ENCODE measurements at places on chromosomes 6 and 20. TPM values are rescaled to one million over a fixed set of nuclear protein-coding genes. Genes with fewer than 3 reads are reported as not detected.

- no peak for DNase-seq
These were observed 39.1 kb downstream of the PLEKHG1 start for GRCh38 chr6:150638765-150639164.

DNAH8 gene
- polyA plus RNA-seq = 0.57 TPM

- DNase-seq = no peak
These were observed 112.0 kb upstream of the BEND6 start for GRCh38 chr6:56842686-56843475.

GRCh38 chr6:144736763-144737162 lies 451.6 kb downstream of the UTRN start:
- DNase-seq = no peak

SLC22A2 gene
- polyA plus RNA-seq = 10.3 TPM

DNA sequence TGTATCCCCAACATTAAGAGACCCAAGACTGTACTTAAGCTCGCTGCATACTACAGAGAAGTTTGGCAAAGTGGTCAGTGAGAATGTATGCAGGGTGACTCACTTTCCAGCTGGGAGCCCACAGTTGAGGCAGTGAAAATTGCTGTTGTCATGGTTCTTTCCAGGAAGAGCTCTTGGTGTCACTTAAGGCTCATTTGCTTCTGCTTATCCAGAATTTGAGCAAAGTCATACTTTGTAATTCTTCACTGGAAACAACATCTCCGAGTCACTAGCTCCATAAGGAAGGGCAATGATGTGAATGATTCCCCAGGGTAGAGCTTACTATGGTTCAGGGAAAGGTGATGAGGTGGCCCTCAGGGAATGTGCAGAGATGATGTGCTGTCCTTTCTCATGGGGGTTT lies 65.4 kb upstream of the FBXL4 start:
- no peak for DNase-seq

ARID1B gene
- polyA plus RNA-seq = 72.8 TPM

HSPA12B gene
- 15.9 TPM for polyA plus RNA-seq

DNA sequence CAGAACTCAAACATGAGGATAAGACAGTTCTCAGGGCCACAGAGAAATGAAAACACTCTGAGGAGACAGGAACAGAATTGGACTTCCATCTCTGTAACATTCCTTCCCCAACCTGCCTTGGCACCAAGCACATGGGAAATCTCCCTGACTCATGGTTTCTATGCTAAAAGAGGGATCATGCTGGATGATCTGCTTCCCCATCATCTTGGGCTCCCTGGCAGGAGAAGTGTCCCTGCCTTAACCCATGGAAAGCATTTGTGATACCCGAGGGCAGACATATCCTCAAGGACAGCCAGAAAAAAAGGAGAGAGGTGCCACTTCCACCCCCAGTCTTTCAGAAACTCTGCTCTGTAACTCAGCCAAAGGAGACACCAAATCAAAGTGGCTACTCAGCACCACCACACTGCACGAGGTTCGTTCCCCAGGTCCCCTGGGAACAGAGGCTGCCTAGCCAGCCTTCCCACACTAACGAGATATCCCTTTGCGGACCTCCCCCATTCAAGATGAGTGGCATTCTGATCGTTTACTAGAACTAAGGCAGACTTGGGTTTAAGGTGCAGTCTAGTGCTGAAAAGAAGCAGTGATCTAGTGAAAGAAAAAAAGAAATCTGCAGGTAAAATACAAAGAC lies 34.8 kb downstream of the BLOC1S5 start:
- no peak for DNase-seq

- no peak for DNase-seq
These were observed 54.1 kb upstream of the PDE7B start for GRCh38 chr6:135797361-135797760.

DNA sequence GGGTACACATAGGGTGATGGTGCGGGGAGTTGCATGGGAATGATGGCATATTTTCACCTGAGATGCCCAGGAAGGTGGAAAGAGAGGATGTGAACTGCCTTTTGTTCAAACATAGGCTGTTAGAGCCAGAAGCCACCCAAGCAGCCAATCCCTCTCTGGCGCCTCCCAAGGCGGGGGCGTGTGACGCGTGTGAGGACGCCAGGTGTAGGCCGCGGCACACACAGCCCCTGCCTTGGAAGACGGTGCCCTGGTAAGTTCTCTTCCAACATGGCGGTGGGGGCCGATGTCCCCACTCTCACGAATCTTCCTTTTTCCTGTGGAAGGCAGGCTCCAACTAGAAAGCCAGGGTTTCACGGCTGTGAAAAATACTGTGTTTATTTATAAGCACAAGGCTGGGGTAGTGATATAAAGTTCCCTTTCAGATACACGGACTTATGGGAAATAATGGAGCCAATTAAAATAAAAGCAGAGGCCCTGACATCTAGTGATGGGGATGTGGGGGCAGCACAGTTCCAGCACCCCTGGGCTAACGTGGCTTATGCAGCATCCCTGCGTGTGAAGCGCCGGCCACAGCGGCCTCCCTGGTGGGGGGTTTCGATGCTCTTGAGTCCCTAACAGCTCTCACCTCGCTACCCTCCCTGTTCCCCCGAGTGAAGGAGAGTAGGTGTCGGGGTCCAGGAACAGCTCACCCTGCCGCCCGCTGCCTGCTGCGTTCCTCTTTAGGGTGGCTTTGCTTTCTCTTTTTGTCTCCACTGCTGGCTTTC lies 28.3 kb downstream of the CDH4 start:
- DNase-seq = no peak

C6orf136 gene
- 28.9 TPM for polyA plus RNA-seq

DNA sequence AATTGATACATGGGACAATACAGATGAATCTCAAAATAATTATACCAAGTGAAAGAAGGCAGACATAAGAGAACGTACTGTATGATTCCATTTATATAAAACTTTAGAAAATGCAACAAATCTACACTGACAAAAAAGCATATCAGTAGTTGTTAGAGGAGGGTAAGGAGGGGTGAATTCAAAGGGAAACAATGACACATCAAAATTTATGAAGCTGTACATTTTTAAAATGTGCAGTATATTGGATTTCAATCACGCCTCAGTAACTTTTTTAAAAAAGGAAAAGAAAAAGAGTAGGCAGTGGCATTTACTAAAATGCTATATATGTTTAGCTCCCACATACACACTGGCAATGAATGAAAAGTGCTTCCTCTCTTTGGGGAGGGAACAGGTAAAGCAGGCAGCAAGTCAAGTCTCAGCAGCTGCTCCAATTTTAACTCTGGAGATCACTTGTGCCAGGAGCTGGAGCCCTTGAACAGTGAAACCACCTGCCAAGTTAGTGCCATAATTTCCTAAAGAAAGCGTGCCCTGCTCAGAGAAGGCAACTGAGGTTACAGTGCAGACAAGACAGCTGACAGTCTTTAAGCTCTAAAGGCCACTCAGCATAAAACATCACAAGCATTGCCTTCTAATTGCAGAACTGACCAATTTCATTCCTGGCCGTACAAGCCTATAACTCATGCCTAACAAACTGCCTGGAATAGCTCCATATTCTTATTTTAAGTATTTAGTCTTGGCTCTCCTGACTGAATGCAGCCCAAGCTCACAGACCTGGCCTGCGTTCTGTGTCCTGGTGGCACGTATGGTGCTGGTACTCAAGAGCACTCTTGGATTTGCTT lies 10.9 kb downstream of the FKBP1A start:
- no peak for DNase-seq

- no peak for DNase-seq
These were observed 590.7 kb upstream of the FLRT3 start for GRCh38 chr20:14928083-14928482.

GRCh38 chr20:59403261-59403961 lies 103.0 kb downstream of the EDN3 start:
- DNase-seq = no peak

GRCh38 chr6:6125495-6125894 lies 118.8 kb upstream of the NRN1 start:
- DNase-seq = no peak

ENPP3 gene
- polyA plus RNA-seq = 8.9 TPM

AHI1 gene
- 33.2 TPM for polyA plus RNA-seq

DNA sequence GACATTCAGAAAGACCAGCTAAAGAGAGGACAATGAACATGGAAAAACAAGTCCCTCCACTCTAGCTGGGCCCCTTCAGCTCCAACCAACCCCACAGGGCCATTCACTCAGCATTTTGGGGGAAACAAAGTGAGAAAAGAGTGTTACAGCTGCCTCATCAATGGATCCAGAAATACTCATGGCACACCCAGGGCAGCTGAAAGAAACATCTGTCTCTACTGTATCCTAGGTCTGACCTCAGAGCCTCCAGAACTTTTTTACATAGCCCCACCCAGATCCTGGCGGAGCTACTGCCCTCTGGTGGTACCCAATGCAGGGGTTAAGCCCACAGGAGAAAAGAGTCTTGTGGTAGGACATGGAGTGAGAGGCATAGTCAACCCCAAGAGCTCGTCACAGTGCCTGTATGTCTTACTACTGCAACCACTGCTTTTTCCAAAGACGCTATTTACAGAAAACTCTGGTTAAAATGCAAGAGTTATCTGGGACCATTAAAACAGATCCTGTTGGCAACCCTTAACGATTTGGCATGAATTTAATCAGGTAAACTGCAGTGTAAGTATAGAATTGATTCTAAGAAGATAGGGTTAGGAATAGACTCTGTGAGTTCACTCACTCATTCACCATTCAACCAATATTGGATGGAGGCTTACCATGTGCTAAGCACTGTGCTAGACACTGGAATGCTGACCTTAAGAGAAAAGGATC lies 37.4 kb upstream of the FAM83C start:
- DNase-seq = no peak

C20orf204 gene
- 1.8 TPM for polyA plus RNA-seq

GABBR1 gene
- 112 TPM for polyA plus RNA-seq

GRCh38 chr20:8221887-8222419 lies 89.9 kb downstream of the PLCB1 start:
- no peak for DNase-seq

DNA sequence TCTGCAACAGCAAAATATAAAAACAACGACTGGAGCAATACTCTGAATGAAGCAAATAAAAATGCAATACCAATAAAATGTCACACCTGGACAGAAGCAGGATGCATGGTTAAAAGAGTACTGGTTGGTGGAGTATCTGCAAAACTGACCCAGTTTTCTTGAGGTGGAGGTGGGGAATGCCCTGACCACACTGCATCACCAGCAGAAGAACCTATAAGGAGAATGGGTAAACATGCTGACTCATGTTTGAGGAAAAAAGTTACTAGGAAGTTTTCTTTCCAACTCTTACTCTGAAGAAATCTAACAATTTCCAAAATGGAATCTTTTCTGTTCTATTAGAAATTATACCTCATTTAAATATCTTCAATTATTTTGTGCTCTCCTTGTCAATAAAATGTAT lies 43.6 kb downstream of the REPS1 start:
- DNase-seq = no peak

GRCh38 chr6:45094831-45095230 lies 233.3 kb upstream of the RUNX2 start:
- no peak for DNase-seq

- DNase-seq = no peak
These were observed 347.6 kb downstream of the CDC5L start for GRCh38 chr6:44734886-44735629.

DNA sequence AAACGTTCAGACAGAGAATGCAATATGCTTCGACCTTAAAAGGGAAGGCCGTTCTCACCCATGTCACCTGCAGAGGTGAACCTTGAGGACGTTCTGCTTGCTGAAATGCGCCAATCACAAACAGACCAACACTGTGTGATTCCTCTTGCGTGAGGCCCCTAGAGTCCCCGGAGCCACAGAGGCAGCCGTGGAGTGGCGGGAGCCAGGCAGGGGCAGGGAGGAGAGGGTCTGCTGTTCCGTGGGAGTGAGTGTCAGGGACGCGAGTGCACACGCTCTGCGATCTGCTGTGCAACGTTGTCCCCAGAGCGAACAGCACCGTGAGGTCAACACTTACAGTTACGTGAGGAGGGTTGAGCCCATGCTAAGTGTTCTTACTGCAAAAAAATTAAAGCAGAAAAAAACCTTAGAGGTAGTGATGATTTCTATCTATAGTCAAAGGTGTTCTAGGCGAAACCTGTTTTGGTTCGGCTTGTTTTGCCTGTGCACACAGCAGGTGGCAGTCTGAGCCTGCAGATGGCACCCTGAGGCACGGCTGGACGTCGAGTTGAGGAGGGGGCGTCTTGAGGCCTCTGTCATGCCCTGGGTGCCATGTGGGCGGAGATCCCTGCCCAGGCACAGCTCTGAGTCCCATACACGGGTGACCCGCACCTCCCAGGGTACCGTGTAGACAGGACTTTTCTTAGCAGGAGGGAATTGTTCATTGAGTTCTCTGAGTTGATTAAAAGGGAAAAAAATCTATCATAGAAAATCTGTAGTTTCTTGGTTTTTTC lies 71.7 kb upstream of the FRMD1 start:
- DNase-seq = no peak

DNA sequence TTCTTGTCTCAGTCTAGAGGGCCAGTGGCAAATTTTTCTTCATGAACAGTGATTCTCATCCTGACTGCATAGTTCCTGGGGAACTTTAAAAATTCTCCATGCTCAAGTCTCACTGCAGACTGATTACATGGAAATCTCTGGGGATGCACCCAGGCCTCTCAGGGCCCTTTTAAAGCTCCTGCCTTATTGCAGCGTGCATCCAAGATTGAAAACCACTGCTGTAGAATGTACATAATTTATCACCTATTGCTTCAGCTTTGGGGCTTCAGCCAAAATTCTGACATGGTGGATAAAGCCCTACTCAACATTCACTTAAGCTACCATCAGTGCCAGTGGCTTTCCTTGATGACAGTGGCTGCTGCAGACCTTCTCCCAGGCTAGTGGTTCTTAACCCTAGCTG lies 143.8 kb downstream of the BTBD3 start:
- DNase-seq = no peak

- DNase-seq = no peak
These were observed 8.3 kb downstream of the SIGLEC1 start for GRCh38 chr20:3704087-3704486.

GRCh38 chr20:62707921-62708521 lies 615 bp upstream of the NTSR1 start:
- no peak for DNase-seq

DNA sequence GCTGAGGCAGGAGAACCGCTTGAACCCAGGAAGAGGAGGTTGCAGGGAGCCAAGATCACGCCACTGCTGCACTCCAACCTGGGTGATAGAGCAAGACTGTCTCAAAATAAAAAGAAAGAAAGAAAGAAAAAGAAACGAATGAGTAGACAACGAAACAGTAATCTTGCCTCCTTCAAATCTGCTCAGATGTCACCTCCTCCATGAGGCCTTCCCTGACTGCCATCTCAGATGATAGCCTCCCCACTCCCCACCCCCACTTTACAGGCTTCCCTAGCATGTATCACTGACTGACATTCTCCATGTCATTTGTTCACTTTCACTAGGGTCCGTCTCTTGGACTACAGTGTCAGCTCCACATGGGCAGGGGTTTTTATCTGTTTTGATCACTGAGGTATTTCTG lies 36.4 kb downstream of the C20orf203 start:
- DNase-seq = no peak

TOX2 gene
- 3.7 TPM for polyA plus RNA-seq
